T-cell (primary cell): ENCODE measurements at places on chromosomes 7 and 10.

- DNase-seq = peak; percentile 49
Observed at GRCh38 chr10:119575506-119575905, 21.3 kb downstream of the TIAL1 start.

DNA sequence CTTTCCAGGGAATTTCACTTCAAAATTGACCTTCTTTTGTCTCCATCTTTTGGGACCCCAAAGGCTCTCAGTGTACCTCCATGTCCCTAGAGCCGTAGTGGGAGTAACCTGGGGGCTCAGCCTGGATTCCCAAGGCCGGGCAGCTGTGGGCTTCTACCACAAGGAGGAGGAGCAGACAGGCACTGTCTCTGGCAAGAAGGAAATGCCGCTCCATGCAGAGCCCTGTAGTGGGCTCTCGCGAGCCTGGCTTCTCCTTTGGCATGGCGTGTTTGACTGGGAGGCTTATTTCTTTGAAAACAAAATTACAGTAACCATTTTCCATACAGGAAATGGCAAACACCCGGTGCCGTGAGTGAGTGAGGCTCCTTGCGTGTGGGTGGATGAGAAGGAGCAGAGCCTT is 76.8 kb upstream of the FAM180A start:
- DNase-seq = no peak

GRCh38 chr7:90642978-90643377 is 46.9 kb downstream of the CDK14 start:
- no peak for DNase-seq

- no peak for DNase-seq
Observed at GRCh38 chr10:86963341-86963919, 4.9 kb upstream of the ADIRF start.

GRCh38 chr7:82319674-82320118 is 123.9 kb downstream of the CACNA2D1 start:
- no peak for DNase-seq

GRCh38 chr7:68640103-68640502 is 958.2 kb upstream of the AUTS2 start:
- no peak for DNase-seq

GRCh38 chr10:92574548-92575261 is 812 bp upstream of the IDE start:
- no peak for DNase-seq

- no peak for DNase-seq
Observed at GRCh38 chr10:82811621-82812020, 936.6 kb downstream of the NRG3 start.

DNA sequence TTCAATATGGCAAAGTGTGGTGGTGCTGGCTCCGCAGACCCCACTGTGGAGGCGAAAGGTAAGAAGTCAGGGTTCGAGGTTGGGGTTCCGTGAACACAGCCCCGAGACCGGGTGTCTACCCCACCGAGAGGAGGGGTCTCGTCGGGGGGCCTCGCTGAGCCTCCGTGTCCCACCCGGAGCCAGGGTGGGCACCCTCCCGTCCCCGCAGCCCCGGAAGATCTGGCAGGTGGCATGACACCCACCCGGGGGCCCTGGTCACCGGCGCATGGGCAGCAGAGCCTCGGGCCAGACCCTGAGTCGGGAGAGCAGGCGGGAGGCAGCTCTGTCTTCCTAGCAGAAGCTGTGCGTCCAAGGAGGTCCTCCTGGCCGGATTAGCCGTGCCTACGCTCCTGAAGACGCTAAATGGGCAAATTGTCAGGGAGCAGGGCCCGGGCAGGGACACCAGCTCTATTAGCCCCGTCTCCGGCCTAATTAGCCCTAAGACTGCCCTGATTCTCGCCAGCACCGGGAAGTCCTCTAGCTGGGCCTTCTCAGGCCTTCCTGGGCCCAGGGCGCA is 56.4 kb downstream of the UNCX start:
- no peak for DNase-seq

DNA sequence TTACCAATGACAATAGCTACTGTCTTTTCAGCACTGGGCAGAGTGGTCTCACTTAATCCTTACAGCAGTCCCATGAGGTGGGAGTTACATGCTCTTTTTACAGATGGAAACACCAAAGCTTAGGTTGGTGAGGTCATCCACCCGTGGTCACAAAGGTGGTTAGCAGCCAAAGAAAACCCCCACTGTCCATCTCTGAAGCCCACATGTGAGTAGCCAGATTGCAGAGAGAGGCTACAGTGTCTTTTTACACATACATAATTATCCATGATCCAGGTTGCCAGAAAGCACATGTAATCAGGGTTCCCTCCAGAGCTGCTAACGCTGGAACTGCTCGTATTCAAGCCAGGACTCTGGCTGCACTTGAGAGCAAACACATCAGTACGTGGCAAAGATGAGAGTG is 24.6 kb upstream of the ANKRD2 start:
- DNase-seq = no peak

GRCh38 chr10:130882906-130883305 is 428.6 kb downstream of the TCERG1L start:
- DNase-seq = no peak

DNA sequence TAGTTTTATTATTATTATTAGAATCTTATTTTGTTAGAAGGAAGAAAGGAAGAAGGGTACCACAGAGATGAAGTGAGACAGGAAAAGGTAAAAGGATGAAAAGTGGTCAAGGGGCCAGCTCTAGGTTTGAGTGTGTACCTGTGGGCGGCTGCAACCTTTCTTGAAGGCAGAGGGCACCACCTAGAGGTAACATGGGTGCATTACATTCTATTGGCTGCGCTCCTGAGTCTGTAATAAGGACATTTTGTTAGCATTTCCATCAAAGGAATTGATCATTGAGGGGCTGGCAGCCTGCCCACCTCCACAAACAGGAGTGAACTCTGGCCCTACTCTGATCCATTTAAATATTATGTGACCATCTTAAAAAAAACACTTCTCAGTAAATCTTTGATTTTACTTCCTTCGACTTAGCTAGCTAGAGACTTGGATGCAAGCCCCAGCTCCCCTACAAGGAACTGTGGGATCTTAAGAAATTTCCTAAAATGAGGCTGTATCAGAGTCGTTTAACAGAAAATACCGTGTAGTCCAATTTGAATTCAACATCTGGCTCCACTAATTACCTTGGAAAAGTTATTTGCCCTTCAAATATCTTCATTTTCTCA is 610.4 kb downstream of the IPMK start:
- no peak for DNase-seq

- no peak for DNase-seq
Observed at GRCh38 chr7:156423876-156424275, 216.7 kb upstream of the RNF32 start.

DNA sequence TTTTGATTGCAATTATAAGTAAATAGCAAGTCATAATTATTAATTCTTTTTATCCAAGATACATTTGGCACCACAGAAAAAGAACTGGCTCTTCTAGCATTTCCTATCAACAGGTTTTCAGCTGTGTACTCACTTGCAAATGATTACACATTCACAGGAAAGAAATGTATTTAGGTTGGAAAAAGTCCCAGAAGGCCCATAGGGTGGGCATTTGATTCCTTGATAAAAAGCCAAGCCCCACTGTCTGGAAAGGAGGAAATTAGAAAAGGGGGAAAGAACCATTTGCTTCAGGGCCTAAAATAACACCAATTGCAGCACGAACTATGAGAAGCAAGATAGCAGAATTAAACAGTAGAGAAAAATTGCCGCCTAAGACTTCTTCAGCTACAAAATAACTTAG is 80.8 kb upstream of the COL1A2 start:
- no peak for DNase-seq

DNA sequence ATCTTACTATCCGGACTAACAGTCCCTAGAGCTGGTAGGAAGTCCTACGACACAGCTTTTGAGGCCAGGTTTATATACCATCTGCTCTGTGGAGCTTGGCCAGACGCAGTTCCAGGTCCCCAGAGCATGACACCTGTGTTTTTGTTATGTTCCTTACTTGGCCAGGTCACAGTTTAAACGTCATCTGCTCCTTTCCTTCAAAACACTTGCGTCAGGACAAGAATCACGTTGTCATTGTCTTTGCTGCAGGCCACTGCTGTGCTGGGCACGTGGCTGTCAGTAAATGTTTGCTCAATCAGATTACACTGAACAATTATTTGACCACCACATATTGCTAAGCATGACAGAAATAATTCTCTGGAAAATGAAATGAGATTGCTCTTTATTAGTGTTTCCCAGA is 23.9 kb downstream of the SLC18A2 start:
- DNase-seq = no peak

DNA sequence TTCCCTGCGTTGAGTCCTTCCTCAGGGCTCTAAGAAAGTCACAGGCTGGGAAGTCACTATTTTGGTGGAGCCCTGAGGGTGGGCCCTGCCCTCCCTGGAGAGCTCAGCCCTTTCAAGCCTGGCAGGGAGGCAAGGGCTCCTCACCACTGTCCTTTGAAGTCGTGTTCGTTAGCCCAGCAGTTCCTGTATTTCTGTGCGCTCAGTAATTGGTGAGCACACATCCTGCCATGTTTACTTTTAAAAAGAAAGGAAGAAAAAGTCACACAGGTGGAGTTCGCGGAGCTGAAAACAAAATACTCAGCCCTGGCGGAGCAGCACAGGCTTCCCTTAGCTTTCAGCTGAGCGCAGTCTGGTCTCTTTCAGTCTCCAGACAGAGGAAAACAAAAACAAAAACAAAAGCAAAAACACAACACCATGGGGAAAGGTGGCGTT is 37.1 kb downstream of the PRKCQ start:
- DNase-seq = peak; percentile 30

DNA sequence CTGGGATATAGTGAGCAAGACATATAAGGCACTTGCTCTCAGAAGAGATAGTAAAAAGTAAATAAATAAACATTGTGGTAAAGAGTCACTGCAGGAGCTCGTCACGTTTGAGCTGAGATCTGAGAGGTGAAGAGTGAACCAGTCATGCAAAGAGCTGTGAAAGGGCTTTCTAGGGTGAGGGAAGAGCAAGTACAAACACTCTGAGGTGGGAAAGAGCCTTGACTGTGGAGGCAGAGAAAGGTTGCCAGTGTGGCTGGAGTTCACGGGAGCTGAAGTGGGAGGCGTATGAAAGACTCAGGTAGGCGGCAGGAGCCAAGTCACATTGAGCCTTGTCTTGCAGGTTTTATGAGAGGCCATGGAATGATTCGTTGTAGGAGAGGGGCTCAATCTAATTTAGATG is 141.0 kb downstream of the C1GALT1 start:
- DNase-seq = no peak

DNA sequence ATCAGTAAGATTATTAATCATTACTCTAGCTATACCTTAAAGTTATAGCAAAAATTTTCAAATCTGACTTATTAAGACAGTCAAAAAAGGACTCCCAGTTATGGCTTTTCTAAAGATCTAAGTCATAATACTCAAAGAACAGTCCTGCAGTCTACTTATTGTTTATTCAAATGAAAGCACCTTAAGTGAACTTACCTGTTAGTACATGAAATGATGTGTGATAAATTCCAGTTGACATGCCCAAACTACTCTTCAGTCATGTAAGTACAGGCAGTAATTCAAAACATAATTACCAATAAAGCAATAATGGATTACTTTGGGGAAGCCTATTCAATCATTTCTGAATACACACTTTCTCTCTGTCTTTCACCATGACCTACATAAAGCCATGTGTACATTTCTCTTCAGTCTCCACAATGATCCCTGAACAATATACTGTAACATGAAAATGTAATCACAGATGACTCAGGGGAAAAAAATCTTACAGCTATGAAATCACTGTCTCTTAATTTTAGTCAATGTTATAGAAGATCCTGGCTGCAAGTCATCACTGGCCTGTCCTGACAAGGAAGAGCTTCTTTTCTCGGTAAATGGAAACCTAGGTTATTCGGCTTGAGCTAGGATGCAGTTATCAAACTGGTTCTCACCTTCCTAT is 420.7 kb upstream of the LRRTM3 start:
- DNase-seq = no peak

DNA sequence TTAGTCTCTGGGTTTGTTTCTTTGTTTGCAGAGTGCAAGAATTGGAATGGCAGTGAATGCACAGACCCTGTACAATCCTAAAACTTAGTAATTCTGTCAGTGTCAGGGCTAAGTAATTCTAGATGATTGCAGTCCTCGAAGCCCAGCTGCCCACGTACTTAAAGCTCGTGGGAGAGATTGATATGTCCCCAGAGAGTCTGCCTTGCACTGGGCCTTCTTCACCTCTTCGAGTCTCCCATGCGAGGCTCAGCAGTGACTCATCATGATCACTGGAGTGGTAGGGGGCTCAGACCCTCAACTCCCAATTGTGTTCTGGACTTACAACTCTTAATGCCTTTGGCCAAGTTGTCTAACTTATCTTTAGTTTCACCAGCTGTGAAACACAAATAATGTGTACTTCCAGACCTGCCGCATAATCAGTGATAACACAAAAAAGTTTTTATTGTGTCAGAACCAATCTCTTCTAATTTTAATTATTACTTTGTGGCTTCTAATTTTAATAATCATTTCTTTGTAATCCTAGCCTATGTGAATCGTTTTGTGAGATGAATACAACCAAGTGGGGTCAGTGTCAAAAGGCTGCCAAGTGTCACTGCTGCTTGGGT is 345.6 kb upstream of the LRGUK start:
- DNase-seq = no peak
